ENCODE measurements at places on chromosomes 11 and 22.

DNA sequence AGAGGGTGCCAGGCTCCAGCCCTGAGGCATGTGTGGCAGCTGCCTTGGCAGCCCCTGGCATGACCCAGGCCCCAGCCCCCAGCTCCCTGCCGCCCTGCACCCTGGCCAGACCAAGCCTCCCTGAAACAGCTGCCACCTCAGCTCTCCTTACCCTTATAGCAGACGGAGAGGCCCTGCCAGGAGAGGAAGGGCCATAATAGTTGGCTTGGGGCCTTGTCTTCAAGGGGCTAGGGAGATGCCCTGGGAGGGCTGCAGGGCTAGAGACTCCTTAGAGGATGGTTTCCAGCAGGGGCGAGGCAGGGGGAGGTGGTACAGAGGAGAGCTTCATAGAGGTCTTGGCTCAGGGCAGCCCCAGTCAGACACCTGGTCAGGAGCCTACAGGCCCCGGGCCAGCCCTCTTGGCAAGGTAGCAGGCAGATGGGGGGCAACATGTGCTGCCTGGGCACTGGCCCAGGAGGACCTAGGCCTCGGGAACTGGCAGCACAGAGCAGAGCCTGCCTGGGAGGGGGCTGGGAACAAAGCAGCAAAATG is 13.0 kb downstream of the SMTN start:
- DNase-seq, result no peak

GRCh38 chr11:124762624-124763155 is 600 bp upstream of the ESAM start:
- no peak for DNase-seq

- no peak for DNase-seq
Observed at GRCh38 chr11:112715056-112715455, 246.2 kb upstream of the NCAM1 start.

DNA sequence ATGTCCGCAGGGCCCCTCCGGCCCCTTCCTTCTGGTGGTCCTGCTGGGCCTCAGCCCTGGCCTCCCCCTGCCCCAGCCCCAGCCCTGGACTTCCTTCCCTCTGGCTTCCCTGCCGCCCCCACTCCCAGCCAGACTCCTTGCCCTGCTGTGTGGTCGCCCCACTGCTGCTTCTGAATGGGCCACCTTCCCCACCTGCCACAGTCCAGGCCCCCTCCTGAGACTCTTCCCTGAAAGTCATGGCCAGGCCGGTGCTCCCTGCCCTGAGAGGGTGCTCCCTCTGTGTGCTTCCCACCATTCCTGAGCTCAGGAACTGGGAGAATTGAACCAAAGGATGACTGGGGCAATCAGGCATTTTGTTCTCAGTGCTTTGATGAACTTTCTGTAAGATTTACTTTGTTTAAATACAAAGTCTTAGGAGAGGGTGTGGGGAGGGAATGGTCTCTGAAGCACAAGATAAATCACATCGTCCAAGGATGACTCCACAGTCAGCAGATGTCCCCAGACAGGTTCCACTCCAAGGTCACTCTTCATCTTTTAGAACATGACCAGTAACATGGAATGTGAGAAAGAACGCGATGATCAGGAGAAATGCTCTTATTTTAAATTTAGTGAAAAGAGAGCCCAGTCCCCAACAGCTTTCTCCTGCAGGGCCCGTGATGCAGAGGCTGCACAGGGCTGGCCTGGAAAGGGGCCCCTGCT is 774 bp downstream of the APOBEC3D start:
- DNase-seq, result no peak

- peak; percentile 54 for DNase-seq
Observed at GRCh38 chr11:123061403-123062157, at the start of gene HSPA8. HSPA8 (minus strand) TSS chr11:123062136; CDS start chr11:123061324, 812 bp downstream.

DNA sequence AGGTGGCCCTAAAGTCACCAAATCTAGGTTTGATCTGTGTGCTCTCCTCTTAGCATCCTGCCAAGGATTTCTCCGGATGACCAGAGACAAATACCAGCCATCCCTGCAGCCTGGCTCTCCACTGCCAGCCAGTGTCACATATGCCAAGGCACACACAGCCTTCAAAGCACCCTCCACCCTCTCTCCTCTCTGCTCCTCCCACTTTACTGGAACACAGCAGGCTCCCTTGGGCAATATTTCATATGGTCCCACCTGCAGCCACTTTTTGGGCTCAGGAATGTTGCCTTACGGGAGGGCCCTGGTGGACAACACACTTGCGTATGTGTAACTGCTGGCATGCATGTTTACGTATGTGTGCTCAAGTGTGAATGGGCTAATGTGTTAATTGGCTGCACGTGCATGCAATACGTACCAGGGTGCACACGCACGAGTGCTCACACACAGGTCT is 183.9 kb downstream of the CEP164 start:
- DNase-seq, result no peak

DNA sequence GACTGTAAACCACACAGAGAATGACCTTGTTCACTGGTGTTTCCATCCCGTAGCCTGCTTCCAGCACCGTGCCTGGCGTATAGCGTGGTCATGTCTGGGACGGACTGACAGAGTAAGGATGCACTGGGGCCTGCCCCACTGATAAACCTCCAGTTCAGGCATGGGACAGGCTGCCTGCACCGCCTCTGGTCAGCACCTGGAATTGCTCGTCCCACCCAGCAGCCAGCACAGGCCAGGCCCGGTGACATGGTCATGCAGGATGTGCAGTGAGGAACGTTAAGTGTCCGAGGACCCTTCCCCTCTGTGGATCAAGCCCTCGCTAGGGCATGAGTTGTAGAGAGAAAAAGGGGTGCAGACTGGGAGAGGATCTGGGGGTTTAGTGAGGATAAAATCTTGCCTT is 44.8 kb downstream of the LMO1 start:
- DNase-seq, result no peak

All from effector CD8-positive, alpha-beta T cell (primary cell).